ENCODE measurements at places on chromosomes 2 and 18.

DNA sequence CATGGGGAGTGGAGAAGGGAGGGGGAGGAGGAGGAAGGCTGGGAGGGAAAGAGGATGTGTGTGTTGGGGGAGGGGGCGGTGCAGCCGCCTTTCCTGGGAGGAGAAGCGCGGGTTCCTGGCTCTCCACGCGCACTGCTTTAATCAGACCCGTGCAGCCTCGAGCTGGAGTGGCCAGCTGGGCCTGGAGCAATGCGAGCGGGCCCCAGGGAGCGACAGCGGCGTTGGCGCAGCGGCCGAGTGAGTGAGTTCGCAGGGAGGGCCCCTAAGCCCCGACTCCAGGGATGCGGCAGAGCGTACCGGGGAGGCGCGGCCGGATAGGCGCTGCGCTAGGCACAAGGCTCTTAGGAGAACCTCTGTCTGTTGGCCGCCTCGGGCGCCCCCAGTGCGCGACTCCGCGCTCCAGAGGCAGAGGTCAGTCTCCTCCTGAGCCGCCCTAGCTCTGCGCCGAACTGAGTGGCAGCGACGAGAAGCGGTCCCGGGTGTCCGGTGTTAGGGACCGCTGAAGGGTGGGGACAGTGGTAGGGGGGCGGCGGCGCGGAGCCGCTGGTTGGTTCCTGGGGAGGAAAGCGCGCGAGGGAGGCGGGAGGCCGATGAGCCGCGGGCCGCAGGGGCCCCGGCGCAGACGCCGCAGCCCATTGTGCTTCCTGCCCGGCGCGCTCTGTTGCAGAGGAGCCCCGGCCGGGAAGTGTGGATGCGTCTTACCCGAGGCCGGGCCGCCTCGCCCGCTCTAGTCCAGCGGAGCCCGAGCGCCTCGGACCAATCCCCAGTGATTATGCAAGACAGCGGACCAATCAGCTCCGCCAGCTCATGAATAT lies 455 bp upstream of the DLX1 start:
- DNase-seq: peak; percentile 62

DNA sequence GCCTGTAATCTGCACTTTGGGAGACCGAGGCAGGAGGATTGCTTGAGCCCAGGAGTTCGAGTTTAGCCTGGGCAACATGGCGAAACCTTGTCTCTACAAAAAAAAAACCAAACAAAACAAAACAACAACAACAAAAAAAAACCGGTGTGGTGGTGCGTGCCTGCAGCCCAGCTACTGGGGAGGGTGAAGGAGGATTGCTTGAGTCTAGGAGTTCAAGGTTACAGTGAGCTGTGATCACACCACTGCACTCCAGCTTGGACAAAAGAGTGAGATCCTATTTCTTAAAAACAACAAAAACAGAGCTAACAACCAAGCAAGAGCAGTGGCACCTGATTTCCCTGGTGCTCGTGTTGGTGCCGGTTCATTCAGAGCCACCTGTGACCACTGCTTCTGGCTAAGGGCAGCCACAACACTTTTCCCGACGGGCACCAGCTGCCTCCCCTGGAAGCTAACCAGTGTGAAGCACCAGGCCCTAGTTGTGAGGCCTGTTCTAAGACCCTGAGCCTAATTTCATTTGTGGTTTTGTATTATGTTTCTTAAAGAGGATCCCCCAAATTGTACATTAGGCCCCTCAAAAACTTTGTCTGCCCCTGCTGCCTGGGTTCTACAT lies 1.3 kb downstream of the AOX1 start:
- no peak for DNase-seq

- peak; percentile 2 for DNase-seq
Measured at GRCh38 chr2:47486841-47487497, 84.0 kb downstream of the MSH2 start.

DNA sequence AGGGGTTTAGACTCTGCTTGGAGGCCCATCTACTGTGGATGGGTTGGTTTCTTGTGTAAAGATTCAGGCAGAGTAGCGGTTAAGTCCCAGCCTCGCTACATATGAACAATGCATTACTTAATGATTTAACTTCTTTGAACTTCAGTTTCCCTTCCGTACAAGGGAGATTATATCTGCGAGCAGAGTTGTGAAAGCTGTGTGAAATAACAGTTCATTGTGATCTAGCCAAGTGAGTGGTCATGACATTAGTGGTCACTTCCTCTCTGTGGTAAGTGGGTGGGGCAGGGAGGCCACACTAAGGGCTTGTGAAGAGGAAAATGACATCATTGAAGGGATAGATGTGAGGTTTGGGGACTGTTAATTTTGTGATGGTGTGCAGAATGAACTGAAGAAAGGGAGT lies 14.1 kb upstream of the MEX3C start:
- DNase-seq: peak; percentile 53

DNA sequence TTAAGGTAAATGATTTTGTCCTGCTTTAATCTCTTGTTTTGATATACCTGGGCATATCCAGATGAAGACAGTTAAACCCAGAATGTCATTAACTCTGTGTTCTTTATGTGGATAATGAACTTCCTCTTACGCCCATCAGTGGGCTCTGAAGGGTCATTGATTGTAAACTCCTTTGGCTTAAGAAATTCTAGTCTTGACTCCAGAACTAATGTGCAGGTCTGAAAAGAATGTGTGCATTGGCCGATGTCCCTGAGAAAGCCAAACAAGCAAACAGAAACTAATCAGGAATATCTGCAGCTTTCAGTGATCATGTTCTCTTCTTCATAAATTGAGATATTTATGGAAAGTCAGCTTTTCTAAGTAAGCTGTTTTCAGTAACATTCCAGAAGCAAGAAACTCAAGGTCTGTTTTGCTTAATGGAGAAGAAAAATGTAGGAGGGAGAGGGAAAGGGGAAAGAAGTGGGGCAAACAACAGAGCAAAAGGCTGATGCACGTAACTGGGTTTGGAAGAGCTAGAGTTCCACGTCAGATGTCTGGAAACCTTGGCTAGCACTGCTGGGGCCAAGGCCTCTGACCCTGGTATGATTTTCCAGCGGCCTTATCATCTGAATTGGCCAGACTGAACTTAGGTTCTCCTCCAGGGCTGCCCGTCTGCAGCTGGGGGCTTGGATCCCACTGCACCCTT lies 61.3 kb upstream of the FHL2 start:
- DNase-seq: no peak

GRCh38 chr2:212646698-212647366 lies 108.2 kb upstream of the ERBB4 start:
- DNase-seq: no peak

All from CD4-positive, alpha-beta T cell treated with Interleukin-12 subunit alpha and Interleukin-12 subunit beta, for 1 hour (primary cell).